ENCODE measurements at places on chromosomes 2 and 18.

DNA sequence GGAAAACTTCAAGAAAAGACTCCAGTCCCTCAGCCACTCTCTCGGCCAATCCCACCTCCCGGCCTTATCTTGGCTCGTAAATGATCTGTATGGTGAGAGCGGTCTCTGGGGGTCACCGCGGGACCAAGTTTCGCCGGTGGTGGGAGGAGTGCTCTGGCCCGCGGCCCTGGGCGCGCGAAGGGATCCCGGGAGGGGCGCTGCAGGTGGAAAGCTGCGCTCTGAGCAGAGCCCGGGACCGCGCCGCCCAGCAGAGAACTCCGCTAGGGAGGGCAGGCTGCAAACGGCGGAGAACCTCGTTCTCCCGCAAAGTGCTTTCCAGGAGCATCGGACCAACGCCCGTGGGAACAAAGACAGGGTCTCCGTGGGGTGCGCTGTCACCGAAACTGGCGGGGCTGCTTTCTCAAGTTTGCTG, 622 bp downstream of the LRP2 start:
- DNase-seq = no peak

DNA sequence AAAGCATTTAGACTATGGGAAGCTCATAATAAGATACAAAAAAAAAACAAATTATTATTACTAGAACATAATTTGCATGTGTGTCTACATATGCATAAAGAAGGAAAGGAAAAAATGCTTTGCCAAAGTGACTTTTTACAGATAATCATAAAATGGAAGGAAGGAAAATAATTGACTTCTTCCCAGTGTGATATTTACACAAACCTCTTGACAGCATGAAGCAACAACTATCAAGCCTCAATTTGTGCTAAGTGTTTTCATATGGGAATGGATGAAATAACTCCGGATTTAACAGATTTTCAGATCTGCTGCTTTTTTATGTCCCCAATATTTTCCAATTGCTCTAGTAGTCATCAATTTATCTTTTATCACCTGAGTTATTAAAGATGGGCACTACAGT, 275.9 kb upstream of the REG3G start:
- DNase-seq = no peak

DNA sequence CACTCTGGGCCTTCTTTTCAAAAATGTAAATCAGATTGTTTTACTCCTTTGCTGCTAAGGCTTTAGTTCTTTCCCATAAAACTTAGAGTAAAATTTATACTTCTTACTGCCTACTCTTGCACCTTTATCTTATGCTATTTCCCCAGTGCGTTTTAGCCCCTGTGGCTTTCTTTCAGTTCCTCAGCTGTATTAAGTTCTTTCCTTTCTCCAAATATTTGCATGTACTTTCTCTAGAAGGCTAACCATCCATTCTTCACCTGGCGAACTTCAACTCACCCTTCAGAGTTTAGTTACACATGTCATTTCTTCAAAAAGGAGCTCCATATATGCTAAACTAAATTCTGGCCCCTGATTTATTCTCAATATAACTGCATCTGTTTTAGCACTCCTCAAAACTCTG, 160.7 kb downstream of the FSHR start:
- DNase-seq = no peak

GRCh38 chr2:124308319-124309062, 283.4 kb downstream of the CNTNAP5 start:
- no peak for DNase-seq

GRCh38 chr18:50334546-50335152, 40.2 kb upstream of the SKA1 start:
- DNase-seq = no peak

GRCh38 chr2:22904126-22904684, 480.8 kb upstream of the KLHL29 start:
- no peak for DNase-seq

- no peak for DNase-seq
Measured at GRCh38 chr2:64203858-64204632, 59.8 kb upstream of the PELI1 start.

DNA sequence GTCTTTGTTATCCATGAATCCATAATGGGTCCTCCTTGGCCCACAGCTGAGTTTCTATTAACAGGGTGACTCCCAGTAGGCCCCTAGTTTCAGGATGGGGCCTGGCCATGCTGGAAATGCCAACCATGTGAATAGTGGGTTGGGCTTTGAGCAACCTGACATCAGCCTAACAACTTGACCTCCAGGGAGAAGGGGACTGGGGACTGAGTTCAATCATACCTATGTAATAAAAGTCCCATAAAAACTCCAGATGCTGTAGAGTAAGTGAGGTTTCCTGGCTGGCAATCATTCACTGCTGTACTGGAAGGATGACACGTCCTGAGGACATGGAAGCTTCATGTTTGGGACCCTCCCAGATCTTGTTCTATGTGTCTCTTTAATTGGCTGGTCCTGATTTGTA, 7.9 kb downstream of the REV1 start:
- DNase-seq = no peak

- DNase-seq = no peak
Measured at GRCh38 chr2:207694811-207695281, 16.6 kb upstream of the CCNYL1 start.

DNA sequence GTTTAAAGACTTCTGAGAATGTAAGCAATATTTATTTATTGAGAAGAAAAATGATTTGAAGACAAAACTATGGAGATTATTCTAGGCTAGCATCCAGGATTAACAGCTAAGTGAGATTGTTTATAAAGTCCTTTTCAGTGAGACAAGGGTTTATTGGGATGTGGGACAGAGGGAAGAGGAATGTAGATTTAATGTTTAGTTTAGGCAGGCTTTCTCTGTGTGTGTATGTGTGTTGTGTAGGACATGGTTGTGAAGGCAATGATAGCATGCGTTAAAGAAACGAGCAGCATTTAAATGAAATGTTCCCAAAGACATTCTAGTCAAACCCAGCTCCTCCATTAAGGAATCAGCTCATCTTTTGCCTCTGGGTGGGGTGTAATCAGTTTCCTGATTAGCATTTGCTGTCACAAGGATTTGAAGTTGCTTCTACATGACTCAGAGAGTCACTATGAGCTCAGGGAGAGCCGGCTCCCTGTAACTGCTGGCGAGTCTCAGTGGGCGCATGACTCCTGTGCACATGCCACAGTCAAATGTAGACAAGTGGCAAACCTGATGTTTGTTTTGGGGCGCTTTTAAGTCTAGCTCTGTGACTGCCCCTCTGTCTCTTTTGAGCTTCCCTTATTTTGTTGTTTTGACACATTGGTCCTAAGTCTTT, 442.2 kb upstream of the CELF4 start:
- no peak for DNase-seq

DNA sequence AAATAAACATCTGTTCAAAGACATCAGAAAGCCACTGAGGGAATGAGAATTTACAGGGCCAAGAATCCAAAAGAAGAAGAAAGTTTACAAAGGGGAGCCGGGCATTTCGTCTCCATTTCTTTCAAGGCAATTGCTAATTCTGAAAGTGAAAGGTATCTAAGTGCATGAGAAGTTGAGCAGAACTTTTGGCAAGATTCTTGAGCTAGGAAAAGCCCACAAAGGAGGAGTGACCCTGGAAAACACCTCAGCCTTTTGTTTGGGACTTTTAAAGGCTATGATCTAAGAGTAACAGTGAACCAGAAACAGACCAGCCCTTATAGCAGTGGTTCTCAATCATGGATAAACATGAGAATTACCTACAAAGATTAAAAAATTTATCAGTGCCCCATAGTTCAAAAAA, 87.4 kb downstream of the MDH1 start:
- DNase-seq = no peak

- DNase-seq = no peak
Measured at GRCh38 chr18:32368170-32368569, 102.5 kb downstream of the GAREM1 start.

DNA sequence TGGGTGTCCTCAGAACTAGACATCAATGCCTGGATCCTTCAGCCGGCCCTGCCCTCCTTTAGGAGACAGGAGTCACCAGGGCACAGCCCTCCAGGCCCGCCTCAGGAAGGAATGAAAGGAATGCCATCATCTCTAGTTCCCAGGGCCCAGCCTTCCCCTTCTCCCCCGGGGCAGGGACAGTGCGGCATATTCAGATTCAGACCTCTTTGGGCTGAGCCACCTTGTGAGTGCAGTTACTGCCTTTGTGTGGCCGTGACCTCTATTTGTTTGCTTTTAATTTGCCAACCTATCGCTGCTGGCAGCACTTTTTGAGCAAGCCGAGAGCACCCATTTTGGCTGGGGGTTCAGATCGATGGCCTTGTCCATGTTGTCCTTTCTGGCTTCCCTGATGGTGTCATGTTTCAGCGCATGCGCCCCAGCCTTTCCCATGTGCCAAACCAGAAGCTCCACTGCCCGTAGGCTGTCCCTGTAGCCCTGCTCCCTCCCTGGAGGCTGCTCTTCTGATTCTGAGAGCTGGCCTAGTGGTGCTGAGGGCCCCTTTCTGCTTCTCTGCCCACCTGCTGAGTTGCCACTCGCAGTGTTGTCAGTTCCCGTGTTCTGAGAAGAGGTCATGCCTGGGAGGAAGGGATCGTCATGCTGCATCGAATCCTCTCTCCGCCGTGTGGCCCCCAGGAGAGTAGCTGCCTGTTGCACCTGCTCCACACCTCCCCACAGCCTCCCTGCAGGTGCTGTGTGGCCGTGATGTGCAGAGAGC, 10.9 kb downstream of the ANKRD23 start:
- no peak for DNase-seq

GRCh38 chr2:215793747-215794595, 219.4 kb downstream of the MREG start:
- DNase-seq = no peak

DNA sequence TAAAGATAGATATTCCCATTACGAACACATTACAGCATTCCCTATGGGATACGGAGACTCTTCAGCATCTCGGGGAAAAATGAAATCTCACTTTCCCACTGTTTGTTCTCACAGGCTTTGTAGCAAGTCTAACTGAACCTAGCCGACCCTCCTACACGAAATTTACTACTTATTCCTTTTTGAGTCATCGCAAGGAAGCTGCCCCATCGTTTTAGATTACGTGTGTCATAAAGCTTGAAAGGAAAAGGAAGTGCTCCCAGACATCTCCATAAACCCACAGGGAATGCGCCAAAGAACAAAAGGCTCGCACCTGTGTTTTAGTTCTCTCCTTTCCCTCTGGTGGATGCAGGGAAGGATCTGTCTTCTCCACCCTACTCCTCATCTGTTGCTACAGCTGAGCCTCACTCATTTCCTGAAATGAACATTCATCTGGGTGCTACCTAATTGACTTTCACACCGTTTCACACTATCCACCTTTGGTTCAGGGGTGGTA, 76.2 kb upstream of the STK39 start:
- DNase-seq = no peak

DNA sequence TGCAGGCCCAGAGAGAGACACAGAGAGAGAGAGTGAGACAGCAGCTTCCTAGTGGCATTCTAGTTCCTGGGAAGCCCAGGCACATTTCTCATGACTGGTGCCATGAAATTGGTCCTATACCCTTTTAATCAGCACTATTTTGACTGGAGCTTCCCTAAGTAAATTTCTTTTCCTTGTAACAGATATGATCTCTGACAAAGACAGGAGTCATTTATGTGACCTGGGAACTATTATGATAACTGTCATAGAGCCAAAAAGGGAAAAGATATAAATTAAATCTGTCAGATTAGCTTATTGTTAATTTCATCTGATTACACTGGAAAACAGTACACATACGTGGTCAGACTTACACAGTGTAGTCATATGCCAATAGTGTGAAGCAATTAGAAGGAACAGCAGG, 161.3 kb upstream of the HNRNPA3 start:
- DNase-seq = no peak

GRCh38 chr18:11877497-11878135, 26.4 kb downstream of the CHMP1B start:
- DNase-seq = no peak

All from stimulated activated CD8-positive, alpha-beta memory T cell treated with anti-CD3 and anti-CD28 coated beads, Interleukin-4, amount 100 ng/mL, for 1 hour (primary cell).